Breast epithelium (tissue), 4 donors: ENCODE measurements at places on chromosomes 7 and 10. TPM values are rescaled to one million over a fixed set of nuclear protein-coding genes. Genes with fewer than 3 reads are reported as not detected.
A peak's percentile ranks its signal among the peaks of the same experiment; 100 is the strongest.

- DNase-seq = no peak
These were observed 21.9 kb upstream of the CABCOCO1 start for GRCh38 chr10:61640856-61641255.

DNA sequence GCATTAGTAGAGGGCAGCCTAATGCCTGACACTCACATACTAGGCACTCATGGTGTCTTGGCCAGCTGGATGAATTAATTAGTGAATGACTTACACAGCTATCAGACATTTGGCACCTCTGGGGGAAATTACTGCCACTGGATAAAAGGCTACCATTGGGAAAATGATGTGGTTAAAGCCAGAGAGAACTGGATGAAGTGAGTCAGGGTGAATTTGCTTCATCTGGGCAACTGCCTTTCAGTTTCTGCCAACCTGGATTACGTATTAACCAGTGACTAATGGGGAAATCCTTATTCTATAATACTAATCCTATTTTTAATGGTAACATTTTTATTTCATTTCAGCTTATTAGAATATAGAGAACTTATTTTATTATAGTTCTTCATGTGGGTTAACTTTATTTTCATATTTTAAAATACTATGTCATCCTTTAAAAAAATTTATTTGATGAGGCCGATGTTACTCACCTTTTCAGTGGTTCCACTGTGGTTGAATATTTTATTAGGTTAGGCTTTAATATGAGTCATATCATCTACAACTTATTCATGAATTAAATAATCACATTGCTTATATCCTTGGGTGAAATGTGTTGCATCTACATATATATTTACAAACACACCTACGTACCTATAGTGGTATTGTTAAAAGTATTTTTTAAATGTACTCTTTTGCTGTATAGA is 85.6 kb upstream of the CAPZA2 start:
- peak; percentile 48 for DNase-seq

SOSTDC1 gene
- total RNA-seq = 2.6 TPM

OR2A7 gene
- 4.2 TPM for total RNA-seq

DNA sequence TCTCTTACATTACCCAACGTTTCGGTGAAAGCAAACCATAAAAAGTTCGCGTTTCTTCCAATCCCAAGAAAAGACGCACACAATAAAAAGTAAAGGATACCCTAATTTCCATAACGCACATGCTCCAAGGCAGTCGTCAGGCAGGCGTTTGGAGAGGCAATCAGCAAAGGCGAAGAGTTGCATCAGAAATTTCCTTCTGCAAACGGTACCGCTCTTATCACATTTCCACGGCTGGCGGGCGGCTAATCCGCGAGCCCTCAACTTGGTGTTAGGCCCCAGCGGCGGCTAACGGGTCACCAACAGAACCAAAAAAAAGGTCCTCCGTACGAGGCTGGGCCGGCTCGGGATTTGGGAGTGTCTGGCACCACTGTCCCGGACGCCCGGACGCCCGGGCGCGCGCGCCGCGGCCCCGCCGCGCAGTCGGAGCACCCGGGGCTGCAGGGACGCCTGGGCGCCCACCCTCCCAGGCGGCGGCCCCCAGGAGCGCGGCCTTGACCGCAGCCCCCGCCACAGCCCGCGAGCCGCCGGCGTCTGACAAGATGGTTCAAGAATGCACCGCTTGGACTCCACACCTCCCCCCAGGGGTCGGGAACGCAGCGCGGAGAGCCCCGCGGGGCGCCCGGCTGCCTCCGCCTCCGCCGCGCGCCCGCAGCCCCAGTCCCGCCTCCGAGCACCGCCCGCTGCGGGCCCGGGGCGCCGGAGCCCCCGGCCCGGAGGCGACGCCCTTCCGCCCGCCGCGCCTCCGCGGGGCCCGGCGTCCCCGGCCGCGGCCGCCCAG is 9.8 kb upstream of the GRB10 start:
- no peak for DNase-seq

DNA sequence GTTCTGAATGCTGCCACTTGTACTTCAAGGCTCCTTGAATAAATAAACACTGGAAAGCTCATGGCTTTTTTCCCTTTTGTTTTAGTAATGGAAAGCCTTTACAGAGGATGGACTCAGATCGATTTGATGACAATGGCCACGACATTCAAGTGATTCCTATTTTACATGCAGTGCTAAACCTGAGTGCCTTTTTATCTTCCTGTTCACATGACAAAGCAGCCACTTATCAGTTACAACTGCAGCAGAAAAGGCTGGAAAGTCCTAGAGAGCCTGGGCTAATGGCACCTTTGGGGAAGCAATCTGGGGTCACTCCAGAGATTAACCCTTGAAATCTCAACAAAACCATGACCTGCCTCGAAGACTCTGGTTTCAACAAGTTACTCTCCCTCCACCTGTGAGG is 249.0 kb upstream of the AUTS2 start:
- DNase-seq = no peak
